ENCODE measurements at places on chromosomes 1 and 21.

DNA sequence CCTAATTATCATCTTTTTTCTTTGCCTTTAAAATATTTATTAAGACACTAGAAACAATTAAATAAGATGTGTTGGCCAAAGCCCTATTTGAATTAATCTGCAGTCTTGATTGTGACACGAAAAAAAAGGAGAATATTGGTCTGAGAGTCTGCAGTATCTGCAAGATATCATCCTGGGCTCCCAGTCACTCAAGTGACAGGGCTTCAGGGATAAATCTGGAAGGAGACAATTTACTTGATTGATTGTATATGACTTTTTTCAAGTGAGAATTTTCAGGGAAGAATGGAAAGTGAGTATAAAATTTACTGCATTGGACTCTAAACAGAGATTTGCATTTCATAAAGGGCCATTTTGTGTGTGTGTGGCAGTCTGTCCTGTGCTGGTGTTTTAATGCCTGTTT is 233.7 kb downstream of the PAPPA2 start:
- DNase-seq = no peak

DNA sequence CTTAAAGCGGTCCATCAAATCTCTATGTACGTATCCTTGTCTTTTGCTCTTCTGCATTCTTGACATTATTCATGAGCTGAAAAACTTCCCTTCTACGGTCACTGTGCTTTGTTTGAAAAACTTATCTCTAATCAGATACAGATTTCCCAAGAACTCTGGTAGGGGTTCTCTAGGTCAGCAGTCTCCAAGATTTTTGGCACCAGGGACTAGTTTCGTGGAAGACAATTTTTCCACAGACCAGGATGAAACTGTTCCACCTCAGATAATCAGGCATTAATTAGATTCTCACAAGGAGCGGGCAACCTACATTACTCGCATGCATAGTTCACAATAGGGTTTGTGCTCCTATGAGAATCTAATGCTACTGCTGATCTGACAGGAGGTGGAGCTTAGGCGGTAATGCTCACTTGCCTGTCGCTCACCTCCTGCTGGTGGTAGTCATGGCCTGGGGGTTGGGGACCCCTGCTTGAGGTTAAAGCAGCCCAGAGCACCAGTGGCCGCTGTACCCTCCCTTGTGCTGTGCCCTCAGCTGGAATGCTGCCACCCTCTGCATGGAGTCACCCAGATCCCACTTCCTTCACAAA is 30.8 kb downstream of the AK2 start:
- no peak for DNase-seq

DNA sequence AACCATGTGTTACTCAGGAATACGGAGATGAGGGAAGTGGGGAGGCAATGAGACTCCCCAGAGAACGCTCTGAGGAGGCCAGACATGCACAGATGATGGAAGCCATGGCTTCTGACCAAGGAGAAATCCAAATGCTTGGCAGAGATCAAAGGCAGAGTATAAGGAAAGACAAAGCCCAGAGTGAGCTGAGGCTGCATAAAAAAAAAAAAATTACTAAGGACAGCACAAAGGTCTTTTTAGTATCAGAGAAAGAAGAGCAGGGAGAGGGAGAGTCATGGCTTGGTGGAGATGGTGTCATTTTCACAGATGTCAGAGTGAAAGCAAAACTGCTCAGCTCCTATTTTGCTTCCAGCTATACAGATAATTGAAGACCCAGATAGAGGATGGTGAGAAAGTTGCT is 8.1 kb upstream of the NCF2 start:
- DNase-seq = no peak

GRCh38 chr1:17520041-17520440 is 19.5 kb upstream of the ARHGEF10L start:
- DNase-seq = no peak

- DNase-seq = no peak
These were observed 606.1 kb upstream of the USP24 start for GRCh38 chr1:55821234-55821633.

DNA sequence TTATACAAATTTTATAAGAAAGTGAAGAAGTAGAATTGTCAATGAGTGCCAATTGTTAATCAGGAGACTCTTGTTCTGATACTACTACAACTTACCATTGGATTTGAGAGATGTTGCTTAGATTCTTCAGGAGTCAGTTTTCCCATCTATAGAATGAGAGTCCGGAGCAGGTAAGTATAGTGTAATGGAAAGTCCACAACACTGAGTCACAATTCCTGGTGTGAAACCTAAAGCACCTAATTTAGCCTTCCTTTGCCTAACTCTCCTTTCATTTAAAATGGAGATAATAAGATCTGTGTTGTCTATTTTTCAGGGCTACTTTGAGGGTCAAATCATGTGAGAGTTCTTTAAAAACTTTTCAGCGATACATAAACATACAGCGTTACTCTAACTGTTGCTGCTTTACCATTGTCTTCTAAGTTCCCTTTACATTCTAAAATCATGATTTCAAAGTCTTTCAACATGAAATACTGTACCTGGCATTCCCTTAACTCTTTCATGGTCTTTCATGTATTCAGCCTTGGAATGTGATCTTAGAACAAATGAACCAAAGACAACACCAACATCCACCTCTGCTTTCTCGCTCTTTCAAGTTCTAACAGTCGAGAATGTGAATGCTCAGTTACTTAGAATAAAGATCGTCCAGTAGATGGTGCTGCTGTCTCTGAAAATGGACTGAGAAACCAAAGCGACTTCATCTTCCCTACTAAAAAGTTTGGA is 90.9 kb downstream of the SLC30A10 start:
- DNase-seq = no peak
